ENCODE measurements at places on chromosomes 7 and 10. TPM values are rescaled to one million over a fixed set of nuclear protein-coding genes. Genes with fewer than 3 reads are reported as not detected.

- H3K4me3 ChIP-seq = no peak overlapping the region
- no peak overlapping the region for H3K27ac ChIP-seq
- no peaks in the 10 kb centered on the region for H3K27me3 ChIP-seq
- peaks cover 62% of the 10 kb centered on the region for H3K4me1 ChIP-seq
Measured at GRCh38 chr7:24974026-24974832, 5.7 kb downstream of the OSBPL3 start.

Gene VSTM2A
- not detected for total RNA-seq

Gene MAPK8
- total RNA-seq = 52.9 TPM

DNA sequence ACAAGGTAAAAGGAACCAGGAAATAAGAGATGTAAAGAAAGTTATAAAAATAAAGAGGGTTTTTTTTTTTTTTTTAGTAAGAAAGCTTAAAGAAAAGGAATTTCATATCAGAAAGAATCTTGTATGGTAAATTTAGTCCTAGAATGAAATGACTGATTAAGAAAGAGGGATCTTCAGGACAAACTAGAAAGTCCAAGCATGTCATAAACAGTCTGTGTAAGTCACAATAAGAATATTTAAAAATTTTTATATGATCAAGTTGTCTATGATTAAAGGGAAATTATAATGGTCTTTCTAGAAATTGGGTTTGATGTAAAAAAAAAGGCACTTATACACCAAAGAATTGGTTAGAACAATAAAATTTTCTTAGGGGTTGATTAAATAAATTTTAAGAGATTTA lies 289.5 kb downstream of the XPNPEP1 start:
- H3K4me1 ChIP-seq = no peaks in the 10 kb centered on the region
- no peak overlapping the region for H3K4me3 ChIP-seq
- H3K36me3 ChIP-seq = no peaks in the 10 kb centered on the region

Gene STRIP2
- total RNA-seq = 18.3 TPM

- no peaks in the 10 kb centered on the region for H3K27me3 ChIP-seq
- no peak for DNase-seq
Measured at GRCh38 chr7:27154901-27155815, 1.3 kb downstream of the HOXA7 start.

Gene ACHE
- 0.30 TPM for total RNA-seq

GRCh38 chr7:35268953-35269352 lies 15.1 kb upstream of the TBX20 start:
- no peak for DNase-seq
- peaks cover 19% of the 10 kb centered on the region for H3K27me3 ChIP-seq
- H3K36me3 ChIP-seq = no peaks in the 10 kb centered on the region
- H3K27ac ChIP-seq = no peak overlapping the region
